GM20000 (cell line): ENCODE measurements at places on chromosomes 7 and 10.

GRCh38 chr10:11154333-11154732, 136.7 kb downstream of the CELF2 start:
- DNase-seq = no peak

DNA sequence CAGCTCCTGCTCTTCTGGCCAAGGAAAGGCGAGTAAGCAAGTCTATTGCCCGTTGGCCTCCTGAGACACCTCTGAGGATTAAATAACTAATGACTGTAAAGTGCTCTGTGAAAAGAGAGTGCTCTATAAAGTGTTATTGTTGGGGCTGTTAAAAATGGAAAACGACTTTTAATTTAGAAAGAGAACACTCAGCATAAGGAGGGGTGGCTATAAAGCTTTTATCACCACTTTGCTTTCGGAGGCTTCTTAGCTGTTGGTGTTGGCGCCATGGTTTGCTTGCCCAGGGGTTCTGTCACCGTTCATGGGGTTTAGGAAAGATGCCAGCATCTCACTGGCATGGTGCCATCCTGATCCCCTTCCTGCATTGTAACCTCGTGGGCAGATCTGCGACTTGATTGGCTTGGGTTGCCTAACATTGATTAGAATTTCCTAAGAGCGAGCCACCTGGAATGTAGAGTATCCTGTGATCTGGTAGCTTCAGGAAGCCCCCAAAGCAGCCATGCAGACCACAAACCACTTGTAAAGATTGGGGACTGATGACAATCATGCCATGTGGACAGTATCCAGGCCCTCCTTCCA, 509.9 kb downstream of the LRMDA start:
- no peak for DNase-seq

GRCh38 chr7:29243910-29244655, 49.5 kb downstream of the CHN2 start:
- DNase-seq = no peak

- no peak for DNase-seq
Measured at GRCh38 chr10:124875596-124875995, 66.3 kb upstream of the ZRANB1 start.

DNA sequence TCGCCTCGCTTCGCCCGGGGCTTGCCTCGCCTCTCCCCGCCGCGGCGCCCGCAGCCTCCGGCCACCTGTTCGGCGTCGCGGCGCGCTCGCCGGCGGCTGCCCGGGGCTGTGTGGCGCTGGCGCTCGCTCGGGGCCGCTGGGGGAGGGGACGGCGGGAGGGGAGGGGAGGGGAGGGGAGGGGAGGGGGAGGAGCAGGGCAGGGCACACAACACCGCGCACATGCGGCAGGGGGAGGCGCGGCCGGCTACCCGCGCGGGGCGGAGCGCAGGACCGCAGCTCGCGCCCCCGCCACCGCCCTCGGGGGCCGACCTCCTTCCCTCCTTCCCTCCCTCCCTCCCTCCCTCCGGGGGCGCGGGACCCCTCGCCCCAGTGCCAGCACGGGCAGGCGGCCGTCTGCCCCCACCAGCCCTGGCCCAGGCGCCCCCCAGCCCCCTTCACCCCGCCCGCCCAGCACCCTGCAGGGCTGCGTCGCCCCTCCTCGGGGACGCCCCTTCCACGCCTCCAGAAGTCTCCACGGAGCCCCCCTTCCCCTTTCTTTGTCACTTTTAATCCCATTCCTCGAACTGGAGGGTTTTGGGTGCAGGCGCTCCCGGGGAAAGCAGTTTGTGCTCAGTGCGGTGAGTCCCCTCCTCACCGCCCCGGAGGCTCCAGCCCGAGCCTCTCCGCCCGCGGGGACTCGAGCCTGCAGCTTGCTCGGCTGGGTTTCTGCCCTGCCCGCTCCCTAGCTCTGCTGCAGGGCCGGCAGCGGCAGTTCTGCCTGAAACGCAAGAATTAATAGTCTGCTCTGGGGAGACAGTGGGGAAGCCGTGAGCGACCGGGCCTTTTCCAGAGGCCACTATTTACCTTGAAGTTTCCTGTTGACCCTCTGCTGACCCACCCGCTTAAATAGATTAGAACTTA, at the start of gene PARD3:
Gene PARD3 (minus strand): TSS at position 112 of the 900 bp plus-strand sequence. CDS start 301 bp downstream, outside the sequence.
- peak; percentile 91 for DNase-seq

DNA sequence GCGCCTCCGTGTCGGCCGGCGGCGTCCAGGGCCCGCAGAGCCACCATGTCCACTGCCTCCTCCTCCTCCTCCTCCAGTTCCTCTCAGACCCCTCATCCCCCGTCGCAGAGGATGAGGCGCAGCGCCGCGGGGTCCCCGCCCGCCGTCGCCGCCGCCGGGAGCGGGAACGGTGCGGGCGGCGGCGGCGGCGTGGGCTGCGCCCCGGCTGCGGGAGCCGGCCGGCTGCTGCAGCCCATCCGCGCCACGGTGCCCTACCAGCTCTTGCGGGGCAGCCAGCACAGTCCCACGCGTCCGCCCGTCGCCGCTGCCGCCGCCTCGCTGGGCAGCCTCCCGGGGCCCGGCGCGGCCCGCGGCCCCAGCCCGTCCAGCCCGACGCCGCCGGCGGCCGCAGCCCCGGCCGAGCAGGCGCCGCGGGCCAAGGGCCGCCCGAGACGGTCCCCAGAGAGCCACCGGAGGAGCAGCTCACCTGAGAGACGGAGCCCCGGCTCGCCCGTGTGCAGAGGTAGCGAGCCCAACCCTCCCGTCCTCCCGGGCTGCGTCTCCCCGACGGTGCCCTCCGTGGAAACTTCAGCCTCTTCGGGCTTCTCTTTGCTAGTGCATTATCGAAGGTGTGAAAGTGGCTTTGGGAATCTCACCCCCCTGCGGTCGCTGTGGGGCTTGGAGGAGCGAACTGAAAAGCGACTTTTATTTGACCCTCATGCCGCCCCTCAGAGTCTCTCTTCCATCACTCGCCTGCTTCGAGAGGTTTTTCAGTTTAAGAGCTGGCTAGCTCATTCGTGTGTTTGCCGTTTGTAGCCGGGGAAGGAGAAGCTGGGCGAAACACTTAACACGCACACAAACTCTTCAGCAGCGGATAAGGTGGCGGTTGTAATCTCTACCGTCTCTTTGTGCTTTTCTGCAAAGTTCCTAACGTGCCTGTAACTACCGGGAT, 975 bp downstream of the GLCCI1 start:
- peak; percentile 46 for DNase-seq

GRCh38 chr10:76185471-76186301, 754.3 kb downstream of the LRMDA start:
- no peak for DNase-seq

DNA sequence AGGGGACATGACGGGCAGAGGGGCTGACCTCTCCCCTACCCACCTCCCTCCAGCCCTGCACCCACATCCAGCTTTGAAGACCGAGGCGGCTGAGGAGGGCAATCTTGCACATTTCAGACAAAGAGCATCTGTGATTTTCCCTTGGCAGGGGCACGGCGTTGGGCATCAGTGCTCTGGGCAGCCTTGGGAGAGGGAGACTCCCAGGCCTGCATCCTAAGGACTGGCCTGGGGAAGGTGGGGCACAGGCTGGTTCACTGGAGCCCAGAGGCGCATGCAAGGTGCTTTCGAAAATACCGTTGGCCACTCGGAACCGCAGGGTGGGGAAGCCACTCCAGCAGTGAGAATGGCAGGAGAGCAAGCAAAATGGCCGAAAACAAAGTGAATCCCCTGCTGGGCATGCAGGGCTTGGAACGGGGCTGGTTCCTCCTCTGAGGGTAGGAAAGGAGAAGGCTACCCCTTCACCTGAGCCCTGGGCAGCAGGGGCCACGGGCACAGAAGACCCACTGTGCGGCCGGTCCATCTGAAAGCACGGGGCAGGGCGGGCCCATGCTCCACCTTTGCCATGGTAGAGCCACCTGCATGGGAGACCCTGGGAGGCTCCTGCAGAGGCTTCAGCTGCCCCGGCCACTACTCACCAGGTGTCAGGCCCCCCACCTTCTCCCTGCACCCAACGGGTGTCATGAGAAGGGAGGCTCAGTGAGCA, 49.8 kb downstream of the EBF3 start:
- DNase-seq = no peak

GRCh38 chr10:86956195-86956847, 1.1 kb downstream of the MMRN2 start:
- DNase-seq = no peak

GRCh38 chr7:143908120-143908519, 6.1 kb upstream of the TCAF1 start:
- DNase-seq = no peak

DNA sequence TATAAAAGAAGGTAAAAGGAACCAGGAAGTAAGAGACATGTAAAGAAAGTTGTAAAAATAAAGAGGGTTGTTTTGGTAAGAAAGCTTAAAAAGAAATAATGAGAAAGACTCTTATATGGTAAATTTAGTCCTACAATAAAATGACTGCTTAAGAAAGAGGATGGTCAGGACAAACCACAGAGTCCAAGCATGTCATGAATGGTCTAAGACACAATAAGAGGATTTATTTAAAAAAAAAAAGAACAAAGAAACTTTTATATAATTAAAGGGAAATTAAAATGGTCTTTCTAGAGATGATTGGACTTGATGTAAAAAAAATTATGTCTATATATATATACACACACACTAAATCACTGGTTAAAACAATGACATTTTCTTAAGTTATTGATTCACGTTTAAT, 18.2 kb downstream of the ATAD1 start:
- DNase-seq = no peak

GRCh38 chr7:99362801-99363200, 11.7 kb upstream of the ARPC1B start:
- no peak for DNase-seq

DNA sequence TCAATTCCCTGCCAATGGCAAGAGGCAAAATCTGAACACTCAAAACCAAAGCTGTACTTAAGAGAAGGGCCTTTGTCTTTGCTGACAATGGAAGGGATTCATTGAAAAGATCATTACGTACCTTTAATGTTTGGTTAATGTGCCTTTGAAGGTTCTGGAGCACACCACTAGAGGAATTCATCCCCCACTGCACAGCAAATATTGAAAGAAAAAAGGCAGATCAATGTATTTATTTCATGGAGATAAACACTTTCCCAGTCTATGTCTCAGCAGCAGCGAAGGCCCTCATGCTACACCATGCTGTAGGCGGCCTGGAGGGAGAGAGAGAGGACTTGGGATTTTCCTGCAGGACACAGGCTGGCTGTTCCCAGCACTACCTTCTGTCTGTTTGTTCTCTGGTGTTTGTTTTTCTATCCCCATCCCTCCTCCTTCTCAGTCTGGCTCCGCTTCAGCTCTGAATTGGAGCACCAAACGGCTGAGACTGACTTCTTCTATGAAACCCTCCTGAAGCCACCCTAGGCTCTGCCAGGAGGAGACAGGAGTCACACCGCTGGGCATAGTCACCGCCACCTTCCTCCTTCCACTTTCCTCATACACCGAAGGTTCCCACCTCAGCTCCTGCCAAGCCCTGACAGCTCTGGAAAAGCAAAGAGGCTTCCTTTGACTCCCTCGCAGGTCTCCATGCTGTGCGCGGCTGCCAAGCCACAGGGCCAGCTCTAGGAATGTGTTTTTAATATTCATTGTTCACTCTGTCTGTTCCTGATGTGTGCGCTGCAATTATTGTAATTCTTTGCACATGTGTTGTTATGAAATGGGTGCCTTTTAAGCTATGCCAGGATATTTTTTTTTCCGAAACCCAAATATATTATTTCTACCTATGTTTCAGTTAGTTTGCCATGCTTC, 301.5 kb downstream of the FZD1 start:
- no peak for DNase-seq

GRCh38 chr7:112869111-112869774, 79.0 kb upstream of the TMEM168 start:
- DNase-seq = peak; percentile 47

DNA sequence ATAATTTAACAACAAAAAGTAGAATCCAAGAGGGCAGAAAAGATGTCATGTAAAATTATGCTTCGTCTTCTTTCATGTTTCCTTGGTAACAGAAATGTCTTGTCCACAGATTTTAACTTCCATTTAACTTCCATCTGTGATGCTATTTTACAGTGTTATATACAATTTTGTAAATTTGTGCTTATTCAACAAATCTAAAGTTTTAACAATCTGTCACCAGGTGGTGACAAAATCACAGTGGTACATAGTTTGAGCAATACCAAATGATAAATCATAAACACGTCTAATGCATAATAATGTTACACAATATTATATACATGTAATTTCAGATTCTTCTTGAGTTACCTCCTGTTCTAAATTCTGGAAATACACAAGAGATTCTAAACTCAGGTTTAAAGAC, 784.4 kb upstream of the CELF2 start:
- DNase-seq = no peak

DNA sequence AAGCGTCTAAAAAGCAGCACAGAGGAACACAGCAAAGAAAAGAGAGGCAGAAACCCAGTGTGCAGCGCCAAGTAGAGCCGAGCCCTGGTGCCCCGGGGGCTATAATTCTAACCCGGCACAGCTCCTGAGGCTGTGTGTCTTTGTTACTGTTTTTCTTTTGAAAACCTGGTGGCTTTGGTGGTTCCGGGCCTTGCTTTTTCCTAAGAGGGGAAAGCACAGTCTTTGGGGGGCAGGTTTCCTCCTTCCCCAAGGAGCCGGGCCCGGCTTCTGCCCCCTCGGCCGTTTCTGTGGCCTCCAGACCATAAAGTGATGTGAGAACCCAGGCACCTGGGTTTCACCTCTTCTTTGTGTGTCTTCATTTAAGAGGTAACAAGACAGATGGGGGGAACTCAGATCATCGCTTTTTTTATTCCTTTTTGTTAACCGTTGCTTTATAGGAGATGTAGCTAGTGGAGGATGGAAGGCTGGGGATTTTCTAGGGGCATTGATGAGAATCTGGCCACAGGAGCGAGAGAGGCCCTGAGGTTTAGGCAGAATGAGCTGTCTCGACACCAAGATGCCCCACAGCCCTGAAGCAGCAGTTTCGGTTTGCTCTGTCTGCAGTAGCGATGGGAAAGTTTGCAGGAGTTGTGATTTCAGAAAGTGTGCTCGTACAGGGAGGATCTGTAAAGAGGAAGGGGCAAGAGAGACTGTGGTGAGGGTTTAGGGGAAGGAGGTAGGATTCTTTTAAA, 367.8 kb upstream of the GALNT17 start:
- peak; percentile 77 for DNase-seq

DNA sequence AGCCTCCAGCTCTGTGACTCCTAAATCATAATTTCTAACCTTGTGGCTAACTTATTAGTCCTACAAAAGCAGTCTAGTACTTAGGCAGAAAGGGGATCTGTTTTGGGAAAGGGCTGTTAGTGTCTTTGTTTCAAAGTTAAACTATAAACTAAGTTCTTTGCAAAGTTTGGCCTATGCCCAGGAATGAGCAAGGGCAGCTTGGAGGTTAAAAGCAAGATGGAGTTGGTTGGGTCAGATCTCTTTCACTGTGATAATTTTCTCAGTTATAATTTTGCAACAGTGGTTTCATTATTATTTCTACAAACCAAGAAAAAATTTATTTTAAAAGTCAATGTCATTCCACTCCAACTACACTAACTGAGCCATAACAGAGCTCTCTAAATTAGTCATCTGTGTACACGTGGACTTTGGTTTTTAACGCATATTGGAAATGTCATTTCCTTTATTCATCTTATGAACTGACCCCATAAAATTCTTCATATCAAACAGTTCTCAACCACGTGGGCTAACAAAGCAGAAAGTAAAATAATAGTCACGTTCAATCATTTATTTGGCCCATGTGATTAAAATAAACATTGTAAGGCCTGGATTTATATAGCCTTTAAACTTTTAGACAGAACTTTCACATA, 143.2 kb upstream of the C7orf33 start:
- DNase-seq = peak; percentile 50

GRCh38 chr7:100621554-100621953, 9.2 kb downstream of the MOSPD3 start:
- no peak for DNase-seq
